ENCODE measurements at places on chromosomes 3 and 15. TPM values are rescaled to one million over a fixed set of nuclear protein-coding genes. Genes with fewer than 3 reads are reported as not detected.

ACAN gene
- 8.3 TPM for total RNA-seq

MLF1 gene
- total RNA-seq, result 12.5 TPM

QARS1 gene
- 213 TPM for total RNA-seq

AGTR1 gene
- total RNA-seq, result 39.6 TPM

CPN2 gene
- 0.10 TPM for total RNA-seq

COLQ gene
- 3.7 TPM for total RNA-seq

PML gene
- total RNA-seq, result 28.6 TPM

FEZF2 gene
- not detected for total RNA-seq

TMEM266 gene
- 0.20 TPM for total RNA-seq

ACVR2B gene
- total RNA-seq, result 9.0 TPM

ACP3 gene
- total RNA-seq, result 21.8 TPM

AVEN gene
- total RNA-seq, result 7.4 TPM

GABRR3 gene
- total RNA-seq, result not detected

SCN11A gene
- total RNA-seq, result 1.9 TPM

AADACL2 gene
- total RNA-seq, result 21.6 TPM

APBA2 gene
- total RNA-seq, result 7.1 TPM

CCR4 gene
- 0.59 TPM for total RNA-seq

HYKK gene
- 3.1 TPM for total RNA-seq

CLEC3B gene
- total RNA-seq, result 54.6 TPM

IGDCC3 gene
- total RNA-seq, result 0.69 TPM

CKMT1A gene
- 7.1 TPM for total RNA-seq

FAM240A gene
- total RNA-seq, result not detected

STRA6 gene
- 0.49 TPM for total RNA-seq

KNG1 gene
- total RNA-seq, result not detected

LYZL4 gene
- total RNA-seq, result not detected

ECE2 gene
- not detected for total RNA-seq

ELL3 gene
- total RNA-seq, result 14.2 TPM

WWTR1 gene
- total RNA-seq, result 83.2 TPM

IL12A gene
- 0.30 TPM for total RNA-seq

SCAANT1 gene
- total RNA-seq, result not detected

CILP gene
- total RNA-seq, result 24.4 TPM

DUOXA2 gene
- not detected for total RNA-seq

CCR3 gene
- total RNA-seq, result 0.49 TPM

SEMA5B gene
- total RNA-seq, result 8.6 TPM

PATL2 gene
- total RNA-seq, result 0.79 TPM

DOCK3 gene
- total RNA-seq, result 0.89 TPM

IL5RA gene
- 0.79 TPM for total RNA-seq

TRIM42 gene
- not detected for total RNA-seq

CA12 gene
- 4.3 TPM for total RNA-seq

PPP1R14D gene
- total RNA-seq, result not detected

DUOXA1 gene
- 14.4 TPM for total RNA-seq

TP63 gene
- total RNA-seq, result 86.9 TPM

GXYLT2 gene
- 65.3 TPM for total RNA-seq

BBX gene
- total RNA-seq, result 45.8 TPM

WDR72 gene
- total RNA-seq, result 0.69 TPM

NECTIN3 gene
- 13.7 TPM for total RNA-seq

KCNH8 gene
- total RNA-seq, result 2.0 TPM

CPNE9 gene
- 0.39 TPM for total RNA-seq

SNUPN gene
- total RNA-seq, result 18.9 TPM

AGBL1 gene
- total RNA-seq, result 4.8 TPM

DPPA2 gene
- total RNA-seq, result not detected

All from skin of body (tissue), 3 donors.